Activated CD4-positive, alpha-beta T cell treated with anti-CD3 and anti-CD28 coated beads for 1 hour (primary cell): ENCODE measurements at places on chromosomes 12 and 14.

DNA sequence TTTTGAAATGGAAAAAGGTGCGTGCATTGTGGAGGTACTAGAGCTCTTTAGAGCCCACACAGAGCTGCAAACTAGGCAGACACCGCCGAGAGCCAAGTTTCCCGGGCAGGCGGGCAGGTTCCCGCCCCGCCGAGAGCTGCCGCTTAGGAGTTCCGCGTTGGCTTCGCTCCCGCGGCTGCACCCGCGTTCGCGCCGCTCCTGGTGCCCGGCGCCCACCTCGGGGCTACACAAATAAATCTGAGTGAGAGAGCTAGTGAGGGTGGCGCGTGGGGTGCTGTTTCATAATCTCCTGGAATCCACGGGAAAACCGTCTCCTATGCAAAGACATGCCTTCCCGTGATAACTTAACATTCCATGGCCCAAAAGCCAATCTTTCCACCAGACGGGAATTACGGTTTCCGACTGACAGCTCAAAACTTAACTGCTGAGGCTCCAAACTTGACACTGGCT, 645 bp downstream of the KITLG start:
- no peak for DNase-seq

DNA sequence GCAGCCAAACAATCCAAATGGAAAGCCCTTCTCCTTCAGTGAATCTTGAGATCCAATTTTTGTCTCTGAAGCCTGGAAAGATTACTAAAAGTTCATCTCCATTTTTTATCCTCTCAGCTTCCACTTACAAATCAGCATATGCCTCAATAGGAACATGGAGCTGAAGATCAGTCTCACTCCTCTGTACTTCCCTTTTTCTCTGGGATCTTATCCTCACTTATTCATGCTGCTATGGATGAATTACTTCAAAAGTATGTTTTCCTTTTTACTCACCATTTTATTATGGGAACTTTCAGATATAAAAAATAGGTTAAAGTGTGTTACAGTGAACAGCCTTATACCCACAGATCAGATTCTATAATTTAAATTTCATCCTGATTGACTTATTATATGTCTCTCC, 14.4 kb upstream of the NTF3 start:
- DNase-seq: no peak

GRCh38 chr12:9404469-9405260, 196.5 kb upstream of the PZP start:
- no peak for DNase-seq

DNA sequence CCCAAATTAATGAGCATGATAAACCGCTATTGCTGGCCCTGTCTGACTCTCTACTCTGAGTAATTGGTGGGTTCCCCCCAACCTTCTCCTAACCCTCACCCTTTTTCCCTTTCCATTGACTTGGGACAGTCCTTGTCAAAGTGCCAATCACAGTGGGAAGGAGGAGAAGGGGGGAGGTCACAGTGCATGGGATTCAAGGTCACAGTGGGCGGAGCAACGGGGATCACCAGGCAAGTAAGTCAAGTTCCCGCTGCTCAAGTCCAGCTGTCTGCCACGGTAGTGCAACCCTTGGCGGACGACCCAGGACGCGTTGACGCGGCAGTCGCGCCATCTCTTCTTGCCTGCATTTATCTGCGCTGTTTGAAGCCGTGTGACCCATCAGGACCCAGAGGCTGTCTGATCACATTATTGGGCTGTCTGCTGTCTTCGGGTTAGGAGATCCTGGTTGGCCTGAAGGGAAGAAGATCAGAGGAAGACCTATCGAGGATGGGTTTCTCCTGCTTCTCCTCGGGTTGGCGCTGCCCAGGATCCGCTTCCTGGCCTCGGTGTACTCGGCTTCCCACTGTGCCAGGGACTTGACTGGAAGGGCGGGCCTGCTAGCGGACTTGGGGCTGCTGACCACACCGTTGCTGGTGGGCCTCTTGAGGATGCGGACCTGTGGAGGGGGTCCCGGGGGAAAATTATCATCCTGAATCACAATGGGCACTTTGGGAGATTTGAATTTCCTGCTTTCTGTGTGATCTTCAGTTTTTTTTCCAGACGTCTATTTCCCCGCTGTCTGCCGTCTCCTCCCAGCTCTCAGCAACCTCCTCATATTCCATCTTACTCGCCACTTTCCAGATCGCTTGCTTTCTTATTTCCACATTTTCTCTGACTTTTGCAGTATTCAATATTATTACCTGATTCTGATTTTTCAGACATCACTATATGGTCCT, 3.1 kb upstream of the MDM2 start:
- no peak for DNase-seq

DNA sequence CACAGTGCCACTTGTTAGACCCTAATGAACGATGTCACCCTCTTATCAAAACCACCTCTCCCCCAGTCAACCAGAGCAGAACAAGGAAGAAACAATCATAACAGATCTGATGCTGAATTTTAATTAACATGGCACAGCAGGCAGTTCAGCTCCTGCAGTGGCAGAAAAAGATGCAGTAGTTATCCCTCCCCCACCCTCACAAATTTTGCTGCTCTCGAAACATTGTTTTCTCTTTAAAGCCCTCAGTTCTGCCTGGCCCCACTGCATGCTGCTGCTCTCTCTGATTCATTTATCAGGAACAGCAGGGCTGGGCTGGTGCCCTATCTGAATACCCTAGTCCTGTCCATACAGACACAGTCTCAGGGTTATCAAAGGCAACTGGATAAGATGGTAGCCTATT, 12.2 kb downstream of the CCDC175 start:
- DNase-seq: no peak

GRCh38 chr12:86658303-86658702, 402.1 kb upstream of the MGAT4C start:
- no peak for DNase-seq
